Stimulated activated CD8-positive, alpha-beta memory T cell treated with anti-CD3 and anti-CD28 coated beads, Interleukin-15, amount 100 ng/mL, for 4 hours (primary cell): ENCODE measurements at places on chromosomes 2 and 18.

GRCh38 chr2:60353863-60354262, 199.6 kb downstream of the BCL11A start:
- DNase-seq = no peak

DNA sequence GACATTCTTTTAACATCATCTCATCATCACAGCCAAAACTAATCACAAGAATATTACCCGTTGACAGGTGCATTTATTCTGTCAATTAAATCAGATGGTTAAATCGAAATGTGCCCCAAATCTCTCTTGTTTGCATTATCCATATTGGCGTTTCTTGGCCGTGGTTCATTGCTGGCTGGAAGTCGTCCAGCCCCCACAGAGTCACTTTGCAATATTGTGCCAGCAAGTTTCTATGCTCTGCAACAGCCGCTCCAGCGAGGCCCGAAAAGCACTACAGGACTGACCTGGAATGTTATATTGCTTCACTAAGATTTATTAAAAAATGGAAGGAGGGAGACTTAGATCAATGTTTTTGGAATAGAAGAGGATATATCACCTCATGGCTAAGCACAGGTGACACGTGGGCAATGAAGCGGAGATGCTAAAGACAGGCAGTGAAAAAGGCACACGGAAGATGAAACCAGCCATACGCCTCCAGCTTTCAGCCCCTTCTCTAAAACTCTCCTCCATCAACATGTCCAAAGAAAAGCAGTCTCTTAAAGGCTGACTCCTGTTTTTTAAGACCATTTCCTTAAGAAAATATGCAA, 176.8 kb upstream of the VRK2 start:
- DNase-seq = no peak

DNA sequence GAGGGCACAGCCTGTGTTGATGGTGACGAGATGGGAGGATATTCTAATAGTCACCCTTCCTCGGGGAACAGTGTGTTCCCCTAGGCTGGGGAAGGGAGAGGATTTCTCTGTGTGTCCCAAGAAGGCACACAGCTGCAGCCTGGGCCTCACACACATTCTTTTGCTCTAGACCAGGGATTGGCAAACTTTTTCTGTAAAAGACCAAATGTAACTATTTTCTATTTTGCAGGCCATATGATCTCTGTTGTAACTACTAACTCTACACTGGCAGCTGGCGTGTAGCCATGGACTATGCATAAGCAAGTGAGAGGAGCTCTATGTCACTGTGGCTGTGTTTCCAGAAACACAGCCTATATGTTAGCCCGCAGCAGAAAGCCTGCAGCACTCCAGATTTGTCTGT, 65.8 kb downstream of the ARHGAP28 start:
- no peak for DNase-seq

GRCh38 chr18:8776013-8776943, 70.9 kb downstream of the MTCL1 start:
- DNase-seq = no peak

GRCh38 chr2:17545680-17546613, 5.5 kb downstream of the VSNL1 start:
- DNase-seq = no peak

- no peak for DNase-seq
Observed at GRCh38 chr2:160033732-160034392, 28.6 kb downstream of the PLA2R1 start.

GRCh38 chr18:48693625-48694262, 154.9 kb downstream of the CTIF start:
- no peak for DNase-seq

- DNase-seq = no peak
Observed at GRCh38 chr2:215659650-215660049, 223.8 kb upstream of the FN1 start.

DNA sequence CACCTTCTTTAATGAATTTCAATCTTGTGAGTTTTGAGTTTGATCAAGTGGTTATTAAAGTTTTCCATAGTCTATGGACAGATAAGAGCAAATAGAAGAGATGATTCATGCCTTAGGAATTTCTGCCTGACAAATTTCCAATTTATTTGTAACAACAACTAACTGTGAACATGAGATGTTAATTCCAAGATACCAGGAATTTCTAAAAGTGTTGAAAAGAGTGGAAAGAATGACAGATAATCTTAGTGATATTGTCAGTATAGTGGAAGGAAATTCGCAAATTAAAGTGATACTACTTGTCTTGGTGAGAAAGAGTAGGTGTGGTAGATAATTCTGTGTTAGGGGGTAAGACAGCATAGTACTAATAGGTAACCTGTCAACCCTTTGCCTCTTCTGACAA, 82.4 kb downstream of the AGPS start:
- no peak for DNase-seq

DNA sequence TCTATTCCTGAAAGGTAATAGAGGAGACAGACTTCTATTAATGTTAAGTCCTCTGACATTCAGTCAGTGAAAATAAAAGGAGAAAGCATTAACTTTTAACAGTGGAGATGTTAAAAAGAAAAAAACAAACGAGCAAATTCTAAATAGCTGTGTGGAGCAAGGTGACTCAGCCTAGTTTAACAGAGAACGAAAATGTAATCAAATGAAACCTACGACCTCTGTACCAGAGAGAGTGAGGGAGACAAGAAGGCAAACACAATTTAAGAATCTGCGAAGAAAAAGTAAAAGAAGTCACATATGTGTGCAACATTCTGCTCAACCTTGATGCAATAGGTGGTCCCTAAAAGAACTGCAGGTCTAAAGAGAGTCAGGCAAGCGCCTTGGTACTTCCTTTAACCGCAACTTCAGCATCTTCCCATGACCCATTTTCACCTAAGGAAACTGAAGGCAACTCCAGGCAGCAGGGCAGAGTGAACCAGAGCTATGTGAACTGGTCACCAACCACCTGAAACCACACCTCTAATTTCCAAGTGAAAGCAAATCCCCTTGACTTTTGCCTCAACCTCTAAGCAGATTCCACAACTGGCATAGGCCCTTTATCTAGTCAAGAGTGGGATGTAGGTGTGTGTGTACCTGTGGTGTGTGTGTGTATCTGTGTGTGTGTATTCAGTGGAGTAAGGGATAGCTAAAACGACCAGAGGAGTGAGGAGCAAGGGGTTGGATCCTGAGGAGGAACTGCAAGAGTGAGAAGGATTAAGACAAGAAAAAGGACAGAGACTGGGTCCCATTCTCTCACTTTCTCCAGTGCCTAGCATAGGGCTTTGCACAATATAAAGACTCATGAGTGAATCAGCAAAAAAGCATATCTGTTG, 43.0 kb downstream of the FIGN start:
- DNase-seq = no peak

GRCh38 chr2:88967844-88968243, 276.4 kb downstream of the RPIA start:
- DNase-seq = no peak

DNA sequence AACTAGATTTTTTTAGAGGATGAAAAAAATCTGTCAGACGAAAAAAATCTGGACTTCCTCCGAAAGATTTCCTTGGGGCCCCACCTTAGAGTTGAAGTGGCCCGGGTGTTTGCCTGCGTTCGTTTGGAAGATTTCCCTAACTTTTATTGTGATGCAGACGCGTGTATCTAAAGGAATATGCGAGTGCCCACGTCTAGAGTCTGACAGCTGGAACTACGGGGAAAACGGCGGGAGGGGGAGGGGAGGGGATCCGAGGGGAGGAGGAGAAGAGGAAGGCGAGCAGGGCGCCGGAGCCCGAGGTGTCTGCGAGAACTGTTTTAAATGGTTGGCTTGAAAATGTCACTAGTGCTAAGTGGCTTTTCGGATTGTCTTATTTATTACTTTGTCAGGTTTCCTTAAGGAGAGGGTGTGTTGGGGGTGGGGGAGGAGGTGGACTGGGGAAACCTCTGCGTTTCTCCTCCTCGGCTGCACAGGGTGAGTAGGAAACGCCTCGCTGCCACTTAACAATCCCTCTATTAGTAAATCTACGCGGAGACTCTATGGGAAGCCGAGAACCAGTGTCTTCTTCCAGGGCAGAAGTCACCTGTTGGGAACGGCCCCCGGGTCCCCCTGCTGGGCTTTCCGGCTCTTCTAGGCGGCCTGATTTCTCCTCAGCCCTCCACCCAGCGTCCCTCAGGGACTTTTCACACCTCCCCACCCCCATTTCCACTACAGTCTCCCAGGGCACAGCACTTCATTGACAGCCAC, 2.4 kb upstream of the SP9 start:
- DNase-seq = no peak

- DNase-seq = no peak
Observed at GRCh38 chr18:48662011-48662661, 123.3 kb downstream of the CTIF start.

GRCh38 chr2:189046320-189046719, 72.1 kb downstream of the COL3A1 start:
- no peak for DNase-seq

DNA sequence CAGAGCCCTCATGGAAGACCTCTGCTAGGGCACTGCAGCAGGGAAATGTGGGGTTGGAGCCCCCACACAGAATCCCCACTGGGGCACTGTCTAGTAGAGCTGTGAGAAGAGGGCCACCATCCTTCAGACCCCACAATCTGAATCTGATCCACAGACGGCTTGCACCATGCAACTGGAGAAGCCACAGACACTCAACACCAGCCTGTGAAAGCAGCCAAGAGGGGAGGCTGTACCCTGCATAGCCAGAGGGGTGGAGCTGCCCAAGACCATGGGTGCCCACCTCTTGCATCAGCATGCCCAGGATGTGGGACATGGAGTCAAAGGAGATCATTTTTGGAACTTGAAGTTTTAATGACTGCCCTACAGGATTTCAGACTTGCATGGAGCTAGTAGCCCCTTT, 6.5 kb downstream of the CD226 start:
- DNase-seq = no peak

DNA sequence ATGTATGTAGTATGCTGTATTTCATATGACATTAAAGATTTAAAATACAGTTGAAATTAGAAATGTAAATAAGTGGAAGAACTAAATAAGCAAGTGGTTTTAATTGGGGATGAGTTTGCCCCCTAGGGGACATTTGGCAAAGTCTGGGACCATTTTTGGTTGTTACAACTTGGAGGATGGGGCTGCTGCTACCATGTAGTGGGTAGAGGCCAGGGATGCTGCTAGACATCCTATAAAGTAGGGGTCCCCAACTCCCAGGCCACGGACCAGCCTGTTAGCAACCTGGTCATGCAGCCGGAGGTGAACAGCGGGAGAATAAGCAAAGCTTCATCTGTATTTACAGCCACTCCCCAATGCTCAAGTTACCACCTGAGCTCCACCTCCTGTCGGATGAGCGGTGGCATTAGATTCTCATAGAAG, 27.9 kb upstream of the ASNSD1 start:
- DNase-seq = no peak

DNA sequence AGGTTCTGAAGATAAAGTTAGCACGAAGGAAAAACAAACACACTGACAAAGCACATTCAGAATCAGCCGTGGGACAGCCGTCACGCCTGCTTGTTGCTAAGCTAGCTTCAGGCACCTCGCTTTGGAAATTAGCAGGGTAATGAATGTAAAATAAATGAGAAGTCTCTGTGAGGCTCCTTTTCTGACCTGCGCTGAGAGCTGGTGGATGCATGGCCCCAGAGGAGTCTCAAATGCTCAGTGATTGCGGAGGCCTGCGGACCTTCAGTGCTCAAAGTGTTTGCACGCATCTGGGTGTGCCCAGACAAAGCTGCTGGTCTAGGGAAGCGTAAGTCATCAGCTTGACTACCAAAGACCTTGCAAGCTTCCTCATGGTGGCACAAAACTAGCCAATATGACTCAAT, 50.6 kb downstream of the CD8B2 start:
- no peak for DNase-seq

GRCh38 chr2:197848602-197849001, 44.2 kb downstream of the PLCL1 start:
- no peak for DNase-seq

DNA sequence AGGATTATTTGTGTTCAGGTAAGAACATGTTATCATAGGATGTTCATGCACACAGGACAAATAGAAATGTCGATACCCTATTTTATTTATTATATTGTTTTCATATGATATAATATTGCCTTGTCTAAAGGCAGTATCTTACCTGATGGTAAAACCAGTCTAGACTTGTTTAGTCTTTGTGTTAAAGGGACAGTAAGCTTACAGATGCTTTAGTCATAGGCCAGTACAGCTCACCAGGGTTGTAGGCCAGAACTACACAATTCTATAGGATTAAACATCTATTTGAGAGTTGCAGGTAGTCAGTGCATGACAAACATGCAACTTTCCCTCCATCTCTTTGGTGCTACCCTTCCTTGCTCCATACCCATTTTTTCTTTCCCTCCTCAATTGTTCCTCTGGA, 158.5 kb downstream of the GALNT3 start:
- DNase-seq = no peak
